Occipital lobe (tissue), 3 donors: ENCODE measurements at places on chromosomes 5 and 9. TPM values are rescaled to one million over a fixed set of nuclear protein-coding genes. Genes with fewer than 3 reads are reported as not detected.

LCN15 gene
- total RNA-seq: not detected

SAXO1 gene
- total RNA-seq: not detected

IL9 gene
- total RNA-seq: not detected

ORM2 gene
- total RNA-seq: not detected

HAND1 gene
- not detected for total RNA-seq

NAIF1 gene
- total RNA-seq: 6.4 TPM

IRF1 gene
- total RNA-seq: 2.0 TPM

AFAP1L1 gene
- total RNA-seq: 3.7 TPM

PCDHGC5 gene
- total RNA-seq: 6.2 TPM

IRX2 gene
- total RNA-seq: not detected

KCNV2 gene
- total RNA-seq: not detected

SEMA6A gene
- 24.2 TPM for total RNA-seq

FGF10 gene
- 0.47 TPM for total RNA-seq

GNAQ gene
- total RNA-seq: 169 TPM

PCDHA4 gene
- 18.6 TPM for total RNA-seq

TMC1 gene
- 0.78 TPM for total RNA-seq

SLC6A3 gene
- not detected for total RNA-seq

PIP5K1B gene
- total RNA-seq: 2.7 TPM

BTNL8 gene
- not detected for total RNA-seq

OTP gene
- not detected for total RNA-seq

C9orf153 gene
- 0.62 TPM for total RNA-seq
